ENCODE measurements at places on chromosomes 12 and 14. TPM values are rescaled to one million over a fixed set of nuclear protein-coding genes. Genes with fewer than 3 reads are reported as not detected.

GRIP1 gene
- 5.2 TPM for total RNA-seq

TAS2R42 gene
- not detected for total RNA-seq

ESRRB gene
- not detected for total RNA-seq

GALNT16 gene
- 3.0 TPM for total RNA-seq

USP44 gene
- 14.9 TPM for total RNA-seq

DPF3 gene
- 0.90 TPM for total RNA-seq

PYGL gene
- total RNA-seq, result 46.3 TPM

CHMP4A gene
- 48.0 TPM for total RNA-seq

SYCP3 gene
- 0.64 TPM for total RNA-seq

SLC2A14 gene
- total RNA-seq, result not detected

KRT71 gene
- total RNA-seq, result not detected

INSM2 gene
- total RNA-seq, result not detected

CLECL1 gene
- 3.4 TPM for total RNA-seq

RDH16 gene
- total RNA-seq, result 0.32 TPM

FAM181A gene
- 3.5 TPM for total RNA-seq

KLHL33 gene
- total RNA-seq, result 0.29 TPM

DLST gene
- 90.1 TPM for total RNA-seq

IL31 gene
- total RNA-seq, result not detected

EIF2B1 gene
- 40.0 TPM for total RNA-seq
